Germinal center (tissue), 1 donor: ENCODE measurements at places on chromosomes 7 and 10.
A peak's percentile ranks its signal among the peaks of the same experiment; 100 is the strongest.

GRCh38 chr7:20742913-20743312, 43.8 kb downstream of the SP8 start:
- no peak for DNase-seq

GRCh38 chr10:131553581-131553980, 242.1 kb upstream of the TCERG1L start:
- no peak for DNase-seq

DNA sequence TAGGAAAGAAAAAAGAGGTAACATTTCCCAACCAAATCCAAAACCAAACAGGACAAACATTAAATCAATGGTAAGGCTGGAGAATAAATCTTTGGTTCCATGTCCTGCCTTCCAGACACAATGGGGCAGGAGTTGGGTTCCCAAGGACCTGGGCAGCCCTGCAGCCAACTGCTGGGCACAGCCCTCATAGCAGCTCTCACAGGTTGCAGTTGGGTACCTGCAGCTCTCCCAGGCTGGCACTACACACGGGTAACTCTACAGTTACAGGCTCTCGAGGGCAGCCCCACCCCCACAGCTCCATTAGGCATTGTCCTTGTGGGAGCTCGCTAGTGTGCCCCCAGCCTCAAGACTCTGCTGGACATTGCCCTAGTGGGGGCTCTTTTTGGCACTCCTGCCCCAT, 7.5 kb downstream of the GRB10 start:
- DNase-seq: no peak

GRCh38 chr7:1940402-1940786, 270.3 kb downstream of the ELFN1 start:
- peak; percentile 86 for DNase-seq

GRCh38 chr10:86446440-86446839, 75.2 kb downstream of the WAPL start:
- no peak for DNase-seq
